ENCODE measurements at places on chromosomes 7 and 10.

- no peak for DNase-seq
Observed at GRCh38 chr10:100749309-100750217, 4.2 kb downstream of the PAX2 start.

GRCh38 chr7:35416568-35416967, 162.7 kb upstream of the TBX20 start:
- no peak for DNase-seq

GRCh38 chr10:89900554-89900953, 199.2 kb downstream of the KIF20B start:
- DNase-seq = no peak

DNA sequence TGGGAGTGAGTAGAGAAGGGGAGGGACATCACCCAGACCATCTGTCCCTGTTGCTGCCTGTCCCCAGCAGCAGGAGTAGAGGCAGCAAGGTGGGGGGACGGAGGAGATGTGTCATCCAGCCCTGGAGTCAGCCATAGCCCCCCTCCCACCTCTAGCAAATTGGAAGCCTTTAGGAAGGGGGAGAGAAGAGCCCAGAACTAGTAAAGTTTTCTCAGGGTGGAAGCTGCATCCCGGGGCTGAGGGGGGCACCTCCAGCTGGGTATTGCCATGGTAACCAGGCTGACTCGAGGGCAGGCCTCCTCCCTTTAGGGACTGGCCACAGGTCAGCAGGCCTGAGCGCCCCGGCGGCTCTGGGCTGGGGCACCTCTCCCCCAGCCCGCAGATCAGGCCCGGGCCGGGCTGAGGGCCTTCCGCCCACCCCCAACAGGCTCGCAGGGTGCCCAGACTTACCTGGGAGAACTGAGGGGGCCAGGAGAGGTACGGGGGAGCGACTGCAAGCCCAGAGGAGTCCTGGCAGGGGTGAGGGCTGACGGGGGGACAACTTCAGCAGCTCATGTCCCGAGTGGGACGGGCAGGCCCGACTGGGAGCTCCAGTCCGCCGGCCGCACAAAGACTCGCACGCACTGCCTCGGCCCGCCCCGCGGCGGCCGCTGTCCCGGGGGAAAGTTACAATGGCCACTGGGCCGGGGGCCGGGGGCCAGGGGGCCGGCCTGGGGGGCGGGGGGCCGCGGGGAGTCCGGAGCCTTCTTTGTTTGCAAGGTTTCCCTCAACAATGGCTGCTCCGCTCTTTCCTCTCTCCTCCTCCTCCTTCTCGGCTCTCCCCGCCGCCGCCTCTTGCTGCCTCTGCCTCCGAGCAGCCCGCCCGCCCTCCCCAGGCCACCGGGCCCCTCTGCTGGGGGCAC, 6.0 kb downstream of the LDB1 start:
- DNase-seq = no peak

DNA sequence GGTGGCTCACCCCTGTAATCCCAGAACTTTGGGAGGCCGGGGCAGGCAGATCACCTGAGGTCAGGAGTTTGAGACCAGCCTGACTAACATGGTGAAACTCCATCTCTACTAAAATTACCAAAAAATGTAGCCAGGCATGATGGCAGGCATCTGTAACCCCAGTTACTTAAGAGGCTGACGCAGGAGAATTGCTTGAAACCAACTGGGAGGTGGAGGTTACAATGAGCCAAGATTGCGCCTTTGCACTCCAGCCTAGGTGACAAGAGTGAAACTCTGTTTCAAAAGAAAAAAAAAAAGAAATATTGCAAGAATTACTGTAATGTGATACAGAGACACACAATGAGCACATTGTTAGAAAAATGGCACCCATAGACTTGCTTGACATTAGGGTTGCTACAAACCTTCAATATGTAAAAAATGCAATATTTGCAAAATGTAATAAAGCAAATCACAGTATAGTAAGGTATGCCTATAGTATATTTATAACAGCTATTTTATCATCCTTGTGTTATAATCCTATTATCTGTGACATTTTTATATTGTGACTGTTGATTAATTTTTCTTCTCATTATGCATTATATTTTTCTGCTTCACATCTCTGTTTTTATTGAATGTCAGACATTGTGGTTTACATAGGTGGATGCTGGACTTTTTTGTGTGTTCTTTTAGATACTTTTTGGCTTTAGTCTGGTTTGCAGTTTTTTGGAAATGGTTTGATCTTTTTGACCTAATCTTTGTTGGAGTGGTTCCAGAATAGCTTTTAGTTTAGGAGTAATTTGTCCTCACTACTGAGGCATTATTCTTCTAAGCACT, 55.4 kb upstream of the HELLS start:
- DNase-seq = no peak
